Right ventricle myocardium inferior (tissue), 1 donor: ENCODE measurements at places on chromosomes 2 and 18. TPM values are rescaled to one million over a fixed set of nuclear protein-coding genes. Genes with fewer than 3 reads are reported as not detected.

SLC9A4 gene
- total RNA-seq = not detected

CNTNAP5 gene
- total RNA-seq = not detected

CHRNG gene
- total RNA-seq = not detected

VWA3B gene
- 0.38 TPM for total RNA-seq

HAAO gene
- total RNA-seq = 1.9 TPM

- DNase-seq = no peak
These were observed 31.1 kb downstream of the EFR3B start for GRCh38 chr2:25073025-25073424.

GRCh38 chr2:138565230-138565598 lies 63.6 kb downstream of the SPOPL start:
- DNase-seq = no peak

GRCh38 chr2:172996387-172996961 lies 79.2 kb upstream of the MAP3K20 start:
- DNase-seq = no peak
